Mammary epithelial cell (primary cell): ENCODE measurements at places on chromosomes 6 and 20. TPM values are rescaled to one million over a fixed set of nuclear protein-coding genes. Genes with fewer than 3 reads are reported as not detected.

The ARFGEF3 gene
- 1.6 and 1.8 TPM in 2 replicates for total RNA-seq

The RING1 gene
- 13.0 TPM for total RNA-seq

The TNF gene
- total RNA-seq, result not detected

The PAK5 gene
- total RNA-seq, result 1.3 TPM

The PDE7B gene
- not detected in 2 replicates for total RNA-seq

The TRIM15 gene
- not detected in 2 replicates for total RNA-seq

The EYA4 gene
- not detected for total RNA-seq

The SLC17A3 gene
- not detected for total RNA-seq

The SLC52A3 gene
- total RNA-seq, result not detected

The FKBP1C gene
- total RNA-seq, result 2.0 and 2.1 TPM in 2 replicates

The LY6G5C gene
- total RNA-seq, result not detected

The FAM83C gene
- total RNA-seq, result not detected in 2 replicates

GRCh38 chr6:135212935-135213334, 31.8 kb downstream of the MYB start:
- DNase-seq, result peak; percentile 38

GRCh38 chr20:57660922-57661745, 40.9 kb upstream of the ZBP1 start:
- DNase-seq, result no peak

- peak; percentile 58 for DNase-seq
Measured at GRCh38 chr6:112205427-112206109, 48.8 kb downstream of the LAMA4 start.

DNA sequence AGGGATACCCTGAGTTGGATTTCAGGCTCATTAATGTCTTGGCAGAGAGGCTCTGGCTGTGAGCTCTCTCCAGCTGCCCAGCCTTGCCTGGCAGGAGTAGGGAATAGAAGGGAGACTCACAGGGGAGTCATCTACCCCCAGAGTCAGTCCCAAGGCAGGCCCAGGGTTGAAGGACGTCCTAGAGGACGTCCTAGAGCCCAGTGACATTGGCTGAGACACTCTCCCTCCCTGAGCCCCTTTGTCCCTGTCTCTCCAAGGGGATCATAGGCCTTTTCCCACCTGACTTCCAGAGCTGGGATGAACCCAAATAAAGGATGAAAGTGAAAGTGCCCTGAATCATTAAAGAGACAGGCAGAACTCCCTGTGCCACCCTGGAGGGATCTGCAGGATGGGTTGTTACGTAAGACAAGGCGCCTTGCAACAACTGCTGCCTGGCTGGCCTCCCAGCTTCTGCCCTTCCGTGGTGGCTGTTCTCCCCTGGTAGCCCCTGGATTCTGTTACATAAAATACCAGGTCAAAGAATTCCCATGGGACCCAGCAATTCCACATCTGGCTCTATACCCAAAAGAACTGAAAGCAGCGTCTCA, 53.6 kb upstream of the SIRPA start:
- DNase-seq, result peak; percentile 26

DNA sequence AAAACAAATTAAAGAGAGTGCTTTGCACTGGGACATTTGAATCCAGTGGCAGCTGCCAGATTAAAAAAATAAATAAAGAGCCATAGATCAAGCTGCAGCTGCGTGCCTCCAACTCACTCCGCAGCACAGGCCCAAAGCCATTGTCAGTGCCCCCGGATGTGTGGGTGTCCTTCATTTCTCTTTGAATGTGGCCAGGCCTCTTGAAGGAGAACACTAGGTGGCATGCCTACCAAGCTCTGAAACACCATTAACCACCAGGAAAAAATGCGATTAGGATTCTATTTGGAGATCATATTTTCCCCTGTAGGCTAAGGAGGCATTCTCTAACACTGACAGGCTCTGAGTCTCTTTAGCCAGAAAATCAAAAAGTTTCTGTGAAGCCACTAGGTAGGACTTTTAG, 549.8 kb downstream of the PRKN start:
- no peak for DNase-seq

- peak; percentile 29 for DNase-seq
Measured at GRCh38 chr6:15429141-15430110, 183.6 kb downstream of the JARID2 start.

GRCh38 chr6:158048589-158048988, 66.9 kb downstream of the SYNJ2 start:
- no peak for DNase-seq

DNA sequence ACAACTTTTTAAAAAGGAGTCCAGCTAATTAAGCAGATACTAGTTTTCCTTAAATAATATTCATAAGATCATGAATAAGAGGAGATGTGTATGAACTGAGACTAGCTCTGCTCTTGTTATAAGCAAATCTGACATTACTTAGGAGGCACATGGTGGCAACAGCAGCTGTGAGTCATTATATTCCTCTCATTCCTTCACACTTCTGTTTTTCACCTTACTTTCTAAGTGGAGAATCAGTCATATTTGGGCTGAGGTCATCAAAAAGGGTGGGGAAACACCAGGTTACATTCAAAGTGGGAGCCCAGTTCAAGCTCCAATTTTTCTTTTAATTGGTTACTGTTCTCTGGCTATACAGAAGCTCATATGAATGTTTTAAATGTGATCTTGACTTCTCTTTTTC, 6.0 kb upstream of the RIPPLY2 start:
- DNase-seq, result peak; percentile 11

DNA sequence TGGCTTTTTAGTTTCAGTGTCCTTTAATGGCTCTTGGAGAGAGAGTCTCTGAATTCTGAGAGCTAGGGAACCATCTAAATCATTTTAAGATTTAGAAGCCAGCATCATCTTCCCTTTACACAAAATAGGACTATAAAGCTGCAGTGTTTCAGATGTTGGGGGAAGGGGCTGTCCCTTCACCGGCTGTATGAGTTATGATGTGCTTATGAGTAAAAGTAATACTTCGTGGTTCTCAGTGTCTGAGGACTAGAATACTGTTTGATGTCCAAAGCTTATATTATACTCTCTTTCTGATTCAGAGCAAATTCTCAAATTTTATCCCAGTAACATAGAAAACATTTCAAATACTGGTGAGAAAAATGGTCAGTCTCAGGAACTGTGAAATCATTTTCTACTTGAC, 63.5 kb upstream of the FAM8A1 start:
- no peak for DNase-seq

DNA sequence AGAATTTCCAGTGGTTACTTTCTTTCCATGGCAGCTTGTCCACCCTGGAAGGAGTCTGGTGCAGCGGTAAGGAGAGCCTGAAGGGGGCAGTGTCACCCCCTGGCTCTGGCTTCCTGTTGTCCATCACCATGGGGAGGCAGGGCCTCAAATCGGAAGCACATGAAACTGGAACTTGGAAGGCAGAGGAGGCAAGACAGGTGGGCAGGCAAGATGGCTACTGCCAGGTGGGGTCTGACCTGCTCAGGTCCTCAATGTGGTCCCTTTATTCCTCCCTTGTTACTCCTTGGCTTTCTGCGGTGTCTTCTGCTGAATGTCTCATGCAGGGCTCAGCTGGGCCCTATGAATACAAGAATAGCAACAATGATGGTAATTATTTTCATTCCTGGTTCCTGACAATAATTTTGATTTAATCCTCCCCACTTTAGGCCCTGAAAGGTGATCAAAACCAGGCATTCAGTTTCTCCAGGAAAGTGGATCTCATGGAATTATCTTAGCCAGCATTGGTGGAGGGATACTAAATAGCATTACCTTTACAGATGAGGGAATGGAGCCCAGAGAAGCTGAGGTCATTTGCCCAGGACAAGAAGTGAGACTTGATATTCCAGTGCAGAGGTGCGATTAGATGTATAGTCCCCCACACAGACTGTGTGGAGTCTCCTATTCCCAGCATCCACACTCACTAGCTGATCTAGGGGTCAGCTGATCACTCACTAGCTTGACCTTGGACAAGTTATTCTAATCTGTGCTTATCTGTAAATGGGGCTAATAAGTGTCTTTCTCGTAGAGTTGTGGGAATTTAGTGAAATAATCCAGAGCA, 17.6 kb upstream of the SNAI1 start:
- no peak for DNase-seq

DNA sequence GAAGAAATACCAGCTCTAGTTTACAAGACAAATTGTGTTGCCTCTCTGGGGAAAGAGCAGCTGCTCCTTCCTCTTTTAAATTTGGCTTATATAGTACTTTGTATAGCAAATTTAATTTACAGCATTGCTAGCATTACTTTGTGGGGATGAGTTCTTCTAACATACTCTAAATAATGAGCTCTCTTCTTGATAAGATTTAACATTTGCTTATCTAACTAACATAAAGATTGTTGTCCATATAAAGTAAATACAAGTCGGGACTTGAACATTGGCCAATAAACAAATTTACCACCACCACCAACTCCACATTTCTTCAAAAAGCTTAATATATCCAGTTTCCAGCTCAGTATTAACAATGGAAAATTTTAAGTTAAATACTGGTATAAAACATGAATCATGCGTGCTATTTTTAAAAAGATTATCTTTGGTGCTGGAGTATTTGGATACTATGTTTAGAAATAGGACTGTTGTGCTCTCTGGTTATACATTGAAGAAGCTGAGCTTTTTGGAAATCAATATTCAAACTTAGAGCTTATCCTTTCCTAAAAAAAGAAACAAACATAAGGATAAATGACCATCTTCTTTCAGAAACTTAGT, 1146.9 kb upstream of the GJE1 start:
- no peak for DNase-seq

GRCh38 chr6:83057705-83058321, 7.8 kb downstream of the UBE3D start:
- DNase-seq, result peak; percentile 37

DNA sequence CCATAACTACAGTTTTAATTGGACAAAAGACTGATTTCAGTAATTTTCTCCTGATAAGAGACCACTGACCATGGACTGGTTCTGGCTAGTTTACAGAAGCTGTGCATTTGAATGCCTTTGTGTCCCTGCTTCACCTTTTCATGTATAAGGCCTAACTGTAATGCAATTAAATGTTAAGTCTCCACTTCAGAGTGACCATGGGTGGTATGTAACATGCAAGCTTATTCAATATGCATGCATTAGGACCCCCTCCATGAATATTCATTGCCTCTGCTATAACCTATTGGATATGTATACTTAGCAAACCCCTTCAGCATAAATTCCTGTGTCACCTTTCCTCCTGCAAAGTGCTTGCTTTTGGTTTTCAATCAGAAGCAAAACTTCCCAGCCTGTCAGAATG, 2.2 kb downstream of the UBD start:
- no peak for DNase-seq

DNA sequence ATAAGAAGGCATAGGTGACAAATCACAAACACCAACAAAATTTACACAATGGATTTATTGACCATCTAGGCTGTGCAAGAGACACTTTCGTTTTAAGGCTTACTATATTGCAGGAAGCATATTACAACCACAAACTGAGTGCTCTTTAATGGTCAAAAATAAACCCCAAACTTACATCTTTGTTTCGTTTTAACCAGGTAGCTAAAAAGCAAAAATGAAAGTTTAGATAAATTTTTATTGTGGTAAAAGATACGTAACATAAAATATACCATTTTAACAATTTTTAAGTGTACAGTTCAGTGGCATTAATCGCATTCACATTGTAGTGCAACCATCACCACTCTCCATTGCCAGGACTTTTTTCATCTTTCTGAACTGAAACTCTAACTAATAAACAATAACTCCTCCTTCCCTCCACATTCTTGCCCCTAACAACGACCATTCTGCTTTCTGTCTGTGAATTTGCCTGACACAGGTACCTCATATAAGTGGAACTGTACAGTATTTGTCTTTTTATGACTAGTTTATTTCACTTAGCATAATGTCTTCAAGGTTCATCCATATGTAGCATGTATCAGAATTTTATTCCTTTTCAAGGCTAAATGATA, 32.3 kb upstream of the DUSP22 start:
- no peak for DNase-seq

GRCh38 chr20:62156592-62157386, 13.2 kb downstream of the SS18L1 start:
- no peak for DNase-seq

DNA sequence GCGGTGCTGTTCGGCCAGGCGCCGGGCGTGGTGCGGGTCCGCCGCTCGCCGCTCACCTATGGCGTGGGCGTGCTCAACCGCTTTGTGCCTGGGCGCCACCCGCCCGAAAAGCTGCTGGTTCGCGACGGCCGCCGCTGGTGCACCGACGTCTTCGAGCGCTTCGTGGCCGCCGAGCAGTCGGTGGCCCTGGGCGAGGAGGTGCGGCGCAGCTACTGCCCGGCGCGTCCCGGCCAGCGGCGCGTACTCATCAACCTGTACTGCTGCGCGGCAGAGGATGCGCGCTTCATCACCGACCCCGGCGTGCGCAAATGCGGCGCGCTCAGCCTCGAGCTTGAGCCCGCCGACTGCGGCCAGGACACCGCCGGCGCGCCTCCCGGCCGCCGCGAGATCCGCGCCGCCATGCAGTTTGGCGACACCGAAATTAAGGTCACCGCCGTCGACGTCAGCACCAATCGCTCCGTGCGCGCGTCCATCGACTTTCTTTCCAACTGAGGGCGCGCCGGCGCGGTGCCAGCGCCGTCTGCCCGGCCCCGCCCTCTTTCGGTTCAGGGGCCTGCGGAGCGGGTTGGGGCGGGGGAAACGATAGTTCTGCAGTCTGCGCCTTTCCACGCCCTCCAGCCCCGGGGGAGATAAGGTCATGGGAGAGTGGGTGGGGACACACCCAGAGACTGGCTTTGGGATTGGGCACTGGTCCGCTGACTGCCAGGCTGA, 15.7 kb downstream of the ADISSP start:
- DNase-seq, result no peak

- DNase-seq, result no peak
Measured at GRCh38 chr20:1491860-1492642, 831 bp upstream of the SIRPB2 start.

GRCh38 chr20:18380908-18381529, 85.8 kb downstream of the DZANK1 start:
- no peak for DNase-seq

GRCh38 chr20:18541741-18542140, 25.5 kb upstream of the SMIM26 start:
- DNase-seq, result peak; percentile 75

DNA sequence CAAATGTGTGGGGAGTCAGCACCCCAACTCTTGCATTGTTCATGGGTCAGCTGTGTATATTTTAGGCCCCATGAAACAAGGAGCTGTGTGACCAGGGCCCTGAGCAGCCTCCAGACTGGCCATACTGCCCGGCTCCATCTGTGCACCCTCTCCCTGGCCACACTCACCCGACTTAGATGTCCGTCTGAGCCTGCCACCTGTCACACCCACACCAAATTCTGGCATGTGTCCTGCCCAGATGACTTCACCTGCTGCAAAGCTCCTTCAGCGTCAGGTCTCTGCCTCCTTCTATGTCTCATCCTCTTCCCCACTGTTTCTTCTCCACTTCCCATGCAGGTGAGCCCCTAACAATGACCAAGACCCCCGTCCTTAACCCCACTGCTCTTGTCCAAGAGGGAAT, 88.1 kb upstream of the THBS2 start:
- no peak for DNase-seq

DNA sequence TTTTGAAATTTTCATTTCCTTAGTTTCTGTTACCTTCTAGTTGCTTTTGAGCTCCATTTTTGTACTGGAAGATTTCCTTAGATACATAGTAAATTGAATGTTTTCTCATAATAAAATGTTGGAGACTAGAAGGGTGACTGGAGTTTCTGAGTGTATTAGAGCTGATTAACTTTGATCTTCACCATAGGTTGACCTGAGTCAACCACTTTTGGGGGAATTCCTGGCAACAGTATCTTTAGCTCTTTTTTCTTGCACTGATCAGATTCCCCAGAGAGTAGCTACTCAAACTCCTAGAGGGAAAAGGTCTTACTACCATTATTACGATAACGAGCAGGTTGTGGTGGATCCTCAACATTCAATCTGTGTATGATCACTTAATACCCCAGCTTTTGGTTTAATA, 72.7 kb downstream of the KHDC1L start:
- no peak for DNase-seq
